Astrocyte of the cerebellum (primary cell): ENCODE measurements at places on chromosomes 4 and X.
A peak's percentile ranks its signal among the peaks of the same experiment; 100 is the strongest.

DNA sequence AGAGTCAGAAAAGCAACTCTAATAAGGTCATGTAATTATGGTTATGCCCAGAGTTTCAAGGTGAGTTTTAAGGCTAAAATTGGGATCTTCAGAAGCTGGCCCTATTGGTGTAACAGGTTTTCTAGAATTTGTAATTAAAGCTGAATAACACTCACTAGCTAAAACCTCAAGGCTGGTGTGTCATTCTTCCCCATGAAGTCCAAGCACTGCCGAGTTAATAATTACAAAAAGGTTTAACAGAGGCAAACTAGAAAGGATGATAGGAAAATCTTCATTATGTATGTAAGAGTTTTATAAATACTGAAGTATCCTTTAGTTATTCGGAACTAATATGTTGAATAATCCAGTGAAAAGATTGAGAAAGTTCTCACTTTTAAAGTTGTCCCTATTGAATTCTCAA lies 34.3 kb downstream of the MXRA5 start:
- DNase-seq = no peak

GRCh38 chrX:115226929-115227328 lies 7.0 kb downstream of the LRCH2 start:
- DNase-seq = no peak

GRCh38 chrX:41665686-41666085 lies 23.1 kb upstream of the GPR34 start:
- no peak for DNase-seq

- no peak for DNase-seq
Measured at GRCh38 chr4:531076-531475, 32.1 kb downstream of the PIGG start.

- no peak for DNase-seq
Measured at GRCh38 chr4:144340931-144341330, 200.4 kb upstream of the GYPA start.

GRCh38 chrX:110250847-110251246 lies 67.0 kb downstream of the AMMECR1 start:
- no peak for DNase-seq

DNA sequence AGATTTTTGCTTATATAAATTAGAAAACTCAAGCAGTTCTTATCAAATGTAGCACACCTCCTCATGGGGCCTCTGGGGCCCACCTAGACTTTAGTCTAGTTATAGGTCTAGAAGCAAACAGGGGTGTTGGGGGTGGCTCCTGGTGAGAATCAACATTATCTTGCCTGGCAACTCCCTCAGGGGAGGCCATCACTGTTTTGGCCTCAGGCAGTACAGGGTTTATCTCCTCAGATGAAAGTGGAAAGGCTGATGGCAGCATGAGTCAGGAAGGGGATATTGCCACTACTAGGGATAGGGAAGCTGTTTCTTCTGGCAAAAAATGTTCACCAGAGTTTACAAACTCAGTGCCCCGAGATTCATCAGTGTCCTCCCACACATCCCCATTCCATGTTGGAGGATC lies 232.4 kb upstream of the BMP3 start:
- DNase-seq = no peak

DNA sequence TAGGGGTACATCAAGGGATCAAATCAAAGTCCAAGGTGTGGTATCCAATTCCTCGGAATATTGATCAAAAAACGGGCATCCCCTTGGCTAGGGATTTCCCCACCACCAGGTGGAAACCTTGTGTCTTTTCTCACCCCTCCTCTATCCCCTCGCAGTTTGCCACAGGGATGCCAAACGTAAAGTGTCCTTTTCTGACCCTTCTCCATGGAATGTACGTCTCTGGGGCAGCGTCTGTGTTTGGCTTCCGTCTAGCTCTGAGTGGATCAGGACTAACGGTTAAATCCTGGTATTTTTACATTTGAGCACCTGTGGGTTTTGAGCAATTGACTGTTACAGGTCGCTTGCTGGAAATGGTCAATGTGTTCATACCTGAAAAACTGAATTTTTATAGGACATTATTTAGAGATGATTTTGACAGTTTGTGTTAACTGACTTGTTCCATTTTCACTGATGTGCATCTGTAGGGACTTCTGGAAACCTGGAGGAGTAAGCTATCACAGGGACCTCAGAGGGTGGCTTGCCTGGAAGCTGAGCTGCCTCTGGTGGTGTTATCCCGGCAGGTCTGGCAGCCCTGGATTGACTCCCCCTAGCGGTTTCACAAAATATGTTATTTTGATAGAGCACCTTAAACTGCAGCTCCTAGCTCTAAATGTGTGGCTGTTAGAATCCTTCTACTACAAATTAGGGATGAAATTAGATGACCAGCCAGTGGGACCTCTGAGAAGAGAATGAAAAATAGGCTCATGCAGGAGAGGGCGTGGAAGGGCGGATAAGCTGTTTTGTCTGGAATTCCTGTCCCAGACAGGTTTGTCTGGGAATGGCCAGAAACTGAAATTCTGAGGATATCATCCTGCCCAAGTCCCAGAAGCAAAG lies 8.8 kb upstream of the MGST2 start:
- no peak for DNase-seq

DNA sequence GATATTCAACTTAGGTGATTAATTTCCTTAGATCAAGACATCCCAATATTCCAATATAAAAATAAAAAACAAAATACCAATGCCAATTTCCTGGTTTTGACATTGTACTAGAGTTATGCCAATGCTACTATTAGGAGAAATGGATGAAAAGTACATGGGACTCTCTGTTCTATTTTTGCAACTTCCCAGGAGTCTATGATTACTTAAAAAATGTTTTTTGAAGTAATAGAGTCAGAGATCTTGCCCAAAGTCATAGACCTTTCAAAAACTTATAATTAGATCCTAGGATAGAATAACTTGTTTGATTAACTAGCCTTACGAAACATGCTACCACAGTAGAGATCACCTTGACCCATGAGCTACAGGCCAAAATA lies 73.6 kb upstream of the MAOA start:
- no peak for DNase-seq

DNA sequence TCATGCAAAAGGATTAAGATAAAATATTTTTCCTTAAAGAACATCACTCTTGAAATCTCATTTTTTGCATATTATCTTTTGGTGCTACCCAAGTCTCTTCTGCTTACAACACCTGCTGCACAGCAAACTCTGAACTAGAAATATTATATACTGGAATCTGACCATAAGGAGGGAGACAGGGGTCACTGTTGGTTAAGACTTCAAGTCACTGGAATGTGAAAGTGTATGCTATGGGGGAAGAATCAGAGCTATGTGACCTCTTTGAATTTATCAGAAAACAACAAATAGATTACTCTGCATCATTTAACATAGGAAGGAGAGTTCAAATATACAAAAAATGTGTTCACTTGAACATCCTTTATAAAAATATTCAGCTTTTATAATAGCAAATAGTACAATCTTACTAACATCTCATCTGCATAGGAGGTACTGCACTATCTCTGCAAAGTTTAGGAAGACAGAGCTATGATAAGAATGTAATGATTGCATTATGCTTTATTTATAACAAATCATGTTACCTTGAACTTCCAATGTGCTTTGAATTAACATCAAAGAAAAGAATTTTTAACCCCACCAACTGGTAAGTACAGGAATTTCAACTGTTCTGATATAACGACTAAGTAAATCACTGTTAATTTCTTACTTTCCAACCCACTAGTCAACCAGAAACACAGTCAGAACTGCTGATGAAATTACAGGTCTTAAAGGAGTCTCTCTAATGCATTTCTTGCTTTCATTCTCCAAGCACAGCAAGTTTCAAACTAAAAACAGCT lies 69.8 kb downstream of the ZNF827 start:
- DNase-seq = no peak

DNA sequence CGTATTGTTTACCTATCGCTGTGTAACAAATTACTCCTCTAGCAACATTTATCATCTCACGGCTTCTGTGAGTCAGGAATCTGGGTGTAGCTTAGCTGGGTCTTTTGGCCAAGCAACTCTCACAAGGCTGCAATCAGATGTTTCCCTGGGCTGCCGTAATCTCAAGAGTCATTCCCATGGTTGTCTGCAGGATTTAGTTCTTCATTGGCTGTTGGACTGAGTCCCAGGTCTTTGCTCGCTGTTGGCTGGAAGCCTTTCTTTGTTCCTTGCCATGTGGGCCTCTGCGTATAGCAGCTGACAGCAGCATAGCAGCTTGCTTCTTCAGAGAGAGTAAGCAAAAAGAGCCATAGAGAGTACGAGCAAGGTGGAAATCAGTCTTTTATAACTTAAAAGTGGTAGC lies 16.8 kb downstream of the POLR2B start:
- DNase-seq = peak; percentile 93

GRCh38 chrX:118904218-118904617 lies 70.2 kb upstream of the LONRF3 start:
- no peak for DNase-seq

- no peak for DNase-seq
Measured at GRCh38 chr4:118762155-118762554, 73.8 kb downstream of the SEC24D start.

- DNase-seq = no peak
Measured at GRCh38 chr4:89906777-89907521, 12.3 kb downstream of the MMRN1 start.
